HFFc6 (cell line): ENCODE measurements at places on chromosomes 7 and 10. TPM values are rescaled to one million over a fixed set of nuclear protein-coding genes. Genes with fewer than 3 reads are reported as not detected.
A peak's percentile ranks its signal among the peaks of the same experiment; 100 is the strongest.

DNA sequence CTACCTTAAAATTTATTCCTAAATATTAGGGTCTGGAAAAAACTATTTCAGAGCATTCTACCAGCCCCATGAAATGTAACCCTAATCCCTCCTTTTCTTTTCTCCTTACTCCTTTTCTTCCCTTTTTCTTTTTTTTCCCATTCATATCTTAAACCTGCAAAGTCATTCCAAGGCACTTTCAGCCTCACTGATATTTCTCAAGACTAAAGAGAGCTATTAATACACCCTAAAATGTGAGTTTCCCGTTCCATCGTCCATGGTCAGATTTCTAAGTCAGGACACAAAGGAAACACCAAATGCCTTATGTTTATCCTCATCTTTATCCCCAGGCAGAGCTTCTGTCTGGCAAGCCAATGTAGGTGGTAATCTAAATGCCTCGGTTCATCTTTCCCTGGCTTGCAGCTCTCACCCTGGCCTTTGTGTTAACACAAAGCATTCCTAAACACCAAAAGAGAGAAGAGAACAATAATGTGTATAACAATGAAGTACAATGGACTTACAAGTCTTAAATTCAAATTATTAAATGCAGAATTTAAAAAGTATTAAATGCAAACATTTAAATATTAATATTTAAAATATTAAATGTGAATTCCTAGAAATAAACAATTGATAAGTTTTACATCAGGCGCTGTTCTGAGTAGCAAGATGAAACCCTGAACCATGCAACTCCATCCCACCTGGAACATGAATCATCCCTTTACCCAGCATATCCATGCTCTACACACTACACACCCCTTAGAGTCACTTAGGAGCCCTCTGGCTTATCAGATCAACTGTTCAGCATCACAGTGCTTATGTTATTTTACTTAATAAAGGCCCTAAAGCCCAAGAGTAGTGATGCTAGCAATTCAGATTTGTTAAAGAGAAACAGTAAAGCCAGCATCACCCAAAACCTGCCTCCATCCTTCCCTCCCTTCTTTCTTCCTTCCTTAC is 26.8 kb downstream of the MICU1 start:
- no peaks in the 10 kb centered on the region for H3K36me3 ChIP-seq
- H3K27me3 ChIP-seq, result no peaks in the 10 kb centered on the region
- no peak overlapping the region for H3K27ac ChIP-seq
- peaks cover 15% of the 10 kb centered on the region; the same call in 1 of the 2 replicates for H3K4me1 ChIP-seq
- H3K4me3 ChIP-seq, result no peak overlapping the region

GRCh38 chr7:130966246-130967009 is 232.4 kb upstream of the KLF14 start:
- H3K4me1 ChIP-seq, result peaks cover 71% of the 10 kb centered on the region
- DNase-seq, result peak; percentile 87
- peak overlapping the region; percentile 53 for H3K4me3 ChIP-seq
- H3K27ac ChIP-seq, result peak overlapping the region; percentile 80

Gene TMEM213
- total RNA-seq, result not detected in 3 replicates

Gene CD36
- total RNA-seq, result 1.6 to 3.6 TPM (median 2.1 TPM) in 3 replicates

Gene ZC3HAV1L
- 9.7 and 11.2 TPM in 2 replicates for total RNA-seq

Gene SPDYE8
- not detected in 3 replicates for total RNA-seq

Gene CYP2C9
- not detected in 3 replicates for total RNA-seq

Gene PNLIPRP2
- total RNA-seq, result not detected in 3 replicates

Gene SLC13A1
- total RNA-seq, result not detected in 3 replicates
